ENCODE measurements at places on chromosomes 6 and 20. TPM values are rescaled to one million over a fixed set of nuclear protein-coding genes. Genes with fewer than 3 reads are reported as not detected.

DNA sequence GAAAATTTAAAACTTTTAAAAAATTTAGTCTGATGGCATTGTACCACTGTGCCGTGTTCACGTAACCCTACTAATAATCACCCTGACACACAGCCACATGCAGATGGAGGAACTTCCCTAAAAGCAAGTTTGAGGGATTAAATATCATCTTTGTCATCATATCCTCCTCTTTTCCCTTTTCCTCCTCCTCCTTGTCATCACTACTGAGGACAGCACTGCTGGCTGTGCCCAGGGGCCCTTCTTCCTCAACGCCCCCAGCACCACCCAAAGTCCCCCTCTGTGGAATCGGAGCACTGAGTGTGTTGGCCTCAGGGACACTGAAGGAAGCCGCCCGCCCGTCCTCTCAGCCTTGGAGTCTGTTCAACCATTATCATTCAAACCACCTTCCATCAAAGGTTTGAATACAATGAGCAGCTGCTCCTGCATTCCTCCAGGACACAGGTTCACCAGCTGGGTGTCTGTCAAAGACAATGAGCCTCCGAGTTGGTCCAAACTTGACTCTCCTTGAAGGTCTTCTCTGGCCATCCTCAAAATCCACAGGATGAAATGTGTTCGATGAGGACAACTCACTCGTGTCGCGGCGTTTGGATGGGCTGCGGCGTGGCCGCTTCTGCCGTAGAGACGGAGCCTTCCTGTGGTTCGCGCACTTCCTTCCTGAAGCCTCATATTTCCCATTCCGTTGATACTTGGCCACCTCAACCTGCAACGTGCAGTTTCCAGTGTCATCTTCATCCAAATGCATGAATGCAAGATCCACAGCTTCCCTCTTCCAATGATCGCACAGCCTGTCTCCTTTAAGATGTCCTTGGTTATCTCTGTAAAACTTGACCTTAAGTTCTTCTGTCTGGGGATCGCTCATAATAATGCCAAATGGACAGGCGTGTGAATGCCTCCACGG is 23.3 kb downstream of the NQO2 start:
- no peaks in the 10 kb centered on the region for H3K27me3 ChIP-seq

The TNNC2 gene
- total RNA-seq, result not detected

DNA sequence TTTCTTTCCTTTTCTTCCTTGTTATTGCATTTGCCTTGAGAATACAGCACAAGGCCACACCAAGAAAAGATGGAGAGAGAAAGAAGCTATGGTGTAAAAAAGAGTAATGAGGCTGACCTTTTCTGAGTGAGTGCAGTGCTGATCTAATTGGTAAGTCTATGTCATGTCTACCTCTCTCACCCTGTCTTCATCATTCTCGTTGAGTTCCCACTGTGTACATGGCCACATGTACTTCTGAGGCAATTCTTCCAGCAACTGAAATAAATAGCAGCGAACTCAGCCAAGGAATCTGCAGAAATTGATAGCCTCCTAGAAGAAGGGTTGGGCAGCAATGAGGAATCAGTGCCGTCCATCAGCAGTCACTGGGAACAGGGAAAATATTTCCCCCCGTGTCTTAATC is 367.2 kb upstream of the SPTLC3 start:
- H3K27me3 ChIP-seq, result no peaks in the 10 kb centered on the region
- no peaks in the 10 kb centered on the region for H3K36me3 ChIP-seq
- H3K4me3 ChIP-seq, result no peak overlapping the region
- H3K4me1 ChIP-seq, result no peaks in the 10 kb centered on the region
- no peak overlapping the region for H3K27ac ChIP-seq
- no peak for DNase-seq

- no peak overlapping the region for H3K4me3 ChIP-seq
- no peak for DNase-seq
- no peaks in the 10 kb centered on the region for H3K36me3 ChIP-seq
- H3K27ac ChIP-seq, result no peak overlapping the region
- no peaks in the 10 kb centered on the region for H3K4me1 ChIP-seq
- H3K27me3 ChIP-seq, result no peaks in the 10 kb centered on the region
Observed at GRCh38 chr6:165167311-165167710, 142.1 kb downstream of the C6orf118 start.

The SPO11 gene
- total RNA-seq, result not detected

- H3K27ac ChIP-seq, result peak overlapping the region; percentile 34
- H3K36me3 ChIP-seq, result peaks cover 7% of the 10 kb centered on the region
- H3K27me3 ChIP-seq, result peaks cover 8% of the 10 kb centered on the region
Observed at GRCh38 chr20:32483351-32484224, 101.5 kb downstream of the NOL4L start.

GRCh38 chr20:6886065-6886729 is 118.7 kb downstream of the BMP2 start:
- H3K27me3 ChIP-seq, result no peaks in the 10 kb centered on the region
- H3K36me3 ChIP-seq, result no peaks in the 10 kb centered on the region
- no peak for DNase-seq
- H3K27ac ChIP-seq, result no peak overlapping the region
- H3K4me3 ChIP-seq, result no peak overlapping the region

- peaks cover 47% of the 10 kb centered on the region for H3K27me3 ChIP-seq
- no peak for DNase-seq
- no peak overlapping the region for H3K27ac ChIP-seq
- peaks cover 27% of the 10 kb centered on the region for H3K4me1 ChIP-seq
- H3K36me3 ChIP-seq, result peaks cover 2% of the 10 kb centered on the region
Observed at GRCh38 chr6:28486533-28486932, 29.1 kb downstream of the GPX6 start.

Measured in activated T-helper 1 cell treated with anti-CD3 and anti-CD28 coated beads, Interleukin-12 subunit alpha, Interleukin-12 subunit beta, Interleukin-2, Interleukin-4 antibody, amounts not matched to agents 30 ng/mL and 10 ng/mL and 1 ng/mL, durations not matched to agents 14 hours and 24 hours and 36 hours (primary cell).